GM10248 (cell line): ENCODE measurements at places on chromosomes 1 and 21.
A peak's percentile ranks its signal among the peaks of the same experiment; 100 is the strongest.

DNA sequence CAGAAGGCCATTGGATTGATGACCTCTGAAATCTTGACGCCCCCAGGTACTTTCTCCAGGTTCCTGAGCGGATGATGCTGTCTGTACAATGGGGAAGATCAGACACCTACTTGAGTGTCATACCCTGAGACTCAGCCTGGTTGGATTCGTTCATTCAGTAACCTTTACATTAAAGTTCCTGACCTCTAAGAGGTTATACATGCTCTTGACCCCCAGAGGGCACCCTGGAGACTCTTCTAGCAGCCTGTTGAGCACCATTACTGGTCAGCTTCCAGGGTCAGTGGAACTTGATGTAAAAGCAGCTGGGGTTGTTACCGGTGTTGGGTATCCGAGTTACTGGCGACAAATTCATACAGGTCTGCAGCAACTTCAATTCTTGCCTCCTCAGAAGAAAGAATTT lies 114.3 kb upstream of the ZNF678 start:
- peak; percentile 52 for DNase-seq

GRCh38 chr1:78716186-78716585 lies 66.6 kb downstream of the IFI44 start:
- DNase-seq = no peak

DNA sequence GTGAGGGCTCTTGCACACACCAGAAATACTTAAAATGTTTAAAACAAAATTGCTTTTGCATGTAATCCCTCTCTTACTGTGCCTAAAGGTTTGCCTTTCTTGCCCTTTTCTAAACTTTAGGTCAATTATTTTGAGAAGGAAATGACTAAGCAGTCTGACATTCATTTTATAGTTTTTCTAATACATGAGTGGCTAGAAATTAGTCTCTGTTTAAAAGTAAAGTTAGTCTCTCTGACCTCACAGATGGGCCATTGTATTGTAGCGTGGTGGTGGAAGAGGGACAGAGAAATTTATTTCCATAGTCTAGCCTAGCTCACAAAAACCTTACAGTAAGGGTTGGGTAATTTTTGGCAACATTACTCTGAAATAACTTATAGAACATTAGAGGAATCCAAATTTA lies 3.6 kb upstream of the COL11A1 start:
- no peak for DNase-seq

DNA sequence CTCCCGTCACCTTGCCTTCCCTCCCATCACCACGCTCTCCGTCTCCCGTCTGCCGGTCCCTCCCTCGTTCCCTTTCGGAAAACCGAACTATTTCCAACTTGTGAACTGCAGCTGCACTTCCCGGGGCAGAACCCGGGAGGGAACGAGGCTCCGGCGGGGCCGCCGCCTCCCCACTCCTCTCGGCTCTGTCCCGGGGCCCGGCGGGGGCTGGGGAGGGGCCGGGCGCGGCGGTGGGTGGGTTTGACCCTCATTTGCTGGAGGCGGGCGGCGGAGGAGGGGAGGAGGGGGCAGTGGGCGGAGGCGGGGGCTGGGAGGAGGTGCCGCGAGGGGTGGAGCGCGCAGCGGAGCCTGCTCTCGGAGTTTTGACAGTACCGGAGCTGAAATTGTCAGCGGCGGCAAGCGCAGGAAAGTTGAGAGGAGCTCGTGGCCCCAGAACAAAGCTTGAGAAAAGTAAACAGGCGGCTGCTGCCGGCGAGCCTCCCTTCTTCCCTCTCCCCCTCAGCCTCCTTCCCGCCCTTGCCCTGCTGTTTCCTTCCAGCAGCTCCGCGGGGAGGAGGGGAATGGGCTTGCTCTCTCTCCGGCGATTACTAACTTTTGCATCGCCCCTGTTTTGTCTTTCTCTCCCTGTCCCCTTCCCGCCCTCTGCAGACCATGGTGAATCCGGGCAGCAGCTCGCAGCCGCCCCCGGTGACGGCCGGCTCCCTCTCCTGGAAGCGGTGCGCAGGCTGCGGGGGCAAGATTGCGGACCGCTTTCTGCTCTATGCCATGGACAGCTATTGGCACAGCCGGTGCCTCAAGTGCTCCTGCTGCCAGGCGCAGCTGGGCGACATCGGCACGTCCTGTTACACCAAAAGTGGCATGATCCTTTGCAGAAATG lies 2.9 kb downstream of the LMO4 start:
- DNase-seq = peak; percentile 67

DNA sequence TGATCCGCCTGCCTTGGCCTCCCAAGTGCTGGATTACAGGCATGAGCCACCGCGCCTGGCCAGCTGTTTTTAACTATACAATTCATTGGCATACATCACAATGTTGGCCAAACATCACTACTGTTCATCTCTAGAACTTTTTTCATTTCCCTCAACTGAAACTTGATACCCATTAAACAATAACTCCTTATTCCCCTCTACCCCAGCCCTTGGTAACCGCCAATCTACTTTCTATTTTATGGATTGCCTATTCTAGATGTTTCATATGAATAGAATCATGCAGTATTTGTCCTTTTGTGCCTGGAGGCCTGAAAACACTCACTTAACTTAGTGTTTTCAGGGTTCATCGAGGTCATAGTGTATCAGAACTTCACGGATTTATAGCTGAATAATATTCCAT lies 16.2 kb downstream of the BTF3L4 start:
- no peak for DNase-seq
